ENCODE measurements at places on chromosomes 6 and 20.
A peak's percentile ranks its signal among the peaks of the same experiment; 100 is the strongest.

GRCh38 chr20:57091748-57092111, 174.7 kb downstream of the BMP7 start:
- DNase-seq: no peak

- no peak for DNase-seq
Observed at GRCh38 chr20:52399352-52399751, 207.8 kb upstream of the ZFP64 start.

- peak; percentile 85 for DNase-seq
Observed at GRCh38 chr20:23637282-23638221, at the start of gene CST3. CST3 (minus strand) TSS chr20:23637955; CDS start chr20:23637862, 93 bp downstream.

DNA sequence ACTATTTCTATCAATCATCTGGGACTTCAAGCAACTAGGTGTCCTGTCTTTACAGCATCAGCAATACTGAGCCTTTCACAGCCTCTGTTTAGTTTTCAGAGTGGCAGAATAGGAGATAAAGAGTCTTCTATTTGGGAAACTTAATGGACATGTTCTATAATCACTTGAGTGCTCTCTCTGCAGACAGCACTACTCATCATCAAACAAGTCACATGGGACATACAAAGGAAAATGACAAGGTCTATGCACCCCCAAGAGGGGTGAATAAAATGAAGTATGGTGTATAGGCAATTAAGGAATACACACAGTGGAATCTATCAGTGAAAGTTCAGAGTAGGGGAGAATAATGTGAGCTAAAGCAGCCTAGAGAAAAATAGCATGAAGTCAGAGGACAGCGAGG, 237.8 kb upstream of the THEMIS start:
- DNase-seq: peak; percentile 10

DNA sequence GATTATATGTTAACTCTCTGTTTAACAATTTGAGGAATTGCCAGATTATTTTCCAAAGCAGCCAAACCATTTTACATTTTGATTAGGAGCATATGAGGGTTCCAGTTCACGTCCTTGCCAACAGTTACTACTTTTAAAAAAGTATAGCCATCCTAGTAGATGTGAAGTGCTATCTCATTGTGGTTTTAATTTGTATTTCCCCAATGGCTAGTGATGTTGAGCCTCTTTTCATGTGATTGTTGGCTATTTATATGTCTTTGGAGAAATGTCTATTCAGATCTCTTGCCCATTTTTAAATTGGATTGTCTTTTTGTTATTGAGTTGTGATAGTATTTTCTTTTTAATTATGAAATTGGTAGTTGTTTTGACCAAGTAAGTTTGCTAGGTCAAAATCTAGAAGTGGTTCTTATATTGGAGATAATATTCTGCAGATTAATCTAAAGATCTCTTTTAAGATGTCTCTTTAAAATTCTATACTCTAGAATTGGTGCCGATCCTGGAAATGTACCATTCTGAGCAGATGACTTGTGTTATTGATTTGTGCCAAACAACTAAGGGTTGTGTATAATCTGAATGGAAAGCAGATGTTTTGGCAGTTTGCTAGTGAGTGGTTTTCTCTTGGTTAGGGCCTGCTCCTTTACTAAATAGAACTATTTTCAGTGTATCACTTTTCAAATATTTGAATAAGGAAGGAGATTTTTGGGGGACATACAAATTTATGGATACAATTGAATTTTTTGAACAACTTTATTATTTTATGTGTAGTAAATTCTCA, 99.5 kb downstream of the CDKAL1 start:
- DNase-seq: no peak

- DNase-seq: no peak
Observed at GRCh38 chr6:26459023-26459810, 1.5 kb downstream of the BTN2A1 start.

GRCh38 chr6:155186052-155186658, 77.7 kb upstream of the CLDN20 start:
- no peak for DNase-seq

- DNase-seq: peak; percentile 65
Observed at GRCh38 chr20:39112178-39112743, 150.1 kb downstream of the DHX35 start.

DNA sequence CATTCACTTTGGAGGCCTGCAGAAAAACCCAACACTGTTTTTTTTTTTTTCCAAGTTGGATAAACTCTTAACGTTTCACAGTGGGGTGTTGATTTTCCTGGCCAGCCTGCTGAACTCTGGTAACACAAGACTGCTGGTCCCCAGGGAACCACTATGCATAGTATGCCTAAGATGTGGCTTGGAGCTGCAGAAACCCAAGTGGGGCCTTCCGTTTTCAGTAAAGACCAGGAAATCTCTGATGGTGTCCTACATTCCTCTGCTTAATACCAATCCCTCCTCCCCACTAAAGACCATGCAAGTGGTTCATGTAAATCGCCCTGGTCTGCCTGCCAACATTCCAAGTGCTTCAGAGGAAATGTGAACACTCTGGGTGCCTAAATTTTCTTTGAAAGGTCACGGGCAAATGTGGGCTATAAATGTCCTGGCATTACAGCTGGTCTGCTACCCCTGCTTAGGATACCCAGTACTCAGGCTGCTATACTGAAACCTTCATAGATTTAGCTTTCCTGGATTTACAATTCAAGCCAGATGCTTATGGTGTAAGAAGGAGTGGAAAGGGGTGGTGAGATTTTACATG, 615.4 kb downstream of the MAFB start:
- no peak for DNase-seq

- DNase-seq: no peak
Observed at GRCh38 chr6:133814238-133814637, 74.7 kb upstream of the TCF21 start.

- no peak for DNase-seq
Observed at GRCh38 chr6:17721671-17722070, 14.9 kb upstream of the NUP153 start.

DNA sequence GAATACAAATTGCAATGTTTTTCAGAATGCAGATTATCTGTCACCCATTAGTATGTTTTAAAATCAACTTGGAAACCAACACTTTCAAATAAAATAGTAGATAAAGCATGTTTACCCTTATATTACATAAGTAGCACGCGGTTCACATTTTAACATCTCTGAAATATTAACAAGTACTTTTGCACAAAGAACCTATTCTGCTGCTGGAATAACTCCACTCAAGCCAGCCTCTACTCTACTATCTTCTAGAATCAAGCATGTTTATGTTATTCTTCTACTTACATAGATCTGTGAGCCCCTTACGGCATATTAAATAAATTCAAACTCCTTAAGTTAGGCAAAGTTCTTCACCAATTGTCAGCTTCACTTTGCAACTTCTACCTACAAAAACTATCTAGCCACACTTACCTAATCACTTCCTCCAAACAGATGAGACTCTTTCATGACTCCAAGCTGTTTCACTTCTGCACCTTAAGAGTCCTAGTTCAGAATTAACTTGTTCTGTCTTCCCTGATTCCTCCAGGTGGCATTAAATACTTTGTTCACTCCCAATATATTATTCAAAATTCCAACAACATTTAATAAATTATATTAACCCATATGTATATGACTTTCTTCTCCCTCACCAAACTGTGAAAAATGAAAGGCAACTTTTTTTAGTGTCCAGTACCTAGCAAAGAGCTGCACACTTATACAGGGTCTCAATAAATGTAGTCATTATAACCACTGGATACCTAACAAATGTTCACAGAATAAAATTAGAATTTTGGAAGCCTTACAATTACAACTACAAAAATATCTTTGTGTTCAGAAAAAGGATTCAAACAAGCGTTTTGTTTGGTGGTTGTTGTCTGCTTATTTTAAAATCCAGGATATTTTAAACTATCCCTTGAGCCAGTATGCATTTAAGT, 12.1 kb downstream of the CEP85L start:
- no peak for DNase-seq

DNA sequence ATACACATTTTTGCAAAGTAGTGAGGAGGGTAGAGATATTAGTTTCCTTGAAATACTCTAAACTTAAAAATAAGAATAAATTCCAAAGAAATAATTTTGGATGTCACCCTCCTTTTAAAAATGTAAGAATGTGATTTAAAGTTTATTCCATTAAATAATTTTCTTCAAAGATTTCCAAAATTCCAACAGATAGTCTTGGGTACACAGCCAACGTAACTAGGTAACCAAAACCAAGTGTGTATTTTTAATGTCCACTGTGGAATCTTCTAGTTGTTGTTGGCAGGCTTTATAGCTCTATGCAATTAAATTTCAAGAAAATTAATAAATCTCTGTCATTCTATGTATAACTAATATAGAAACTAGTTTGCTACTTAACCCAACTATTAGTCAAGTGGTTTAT, 101.3 kb downstream of the COL21A1 start:
- DNase-seq: no peak

Data from NCI-H748 treated with DMSO at 0.1 percent for 48 hours (cell line).